NCI-H774 (cell line): ENCODE measurements at places on chromosomes 2 and 18.

DNA sequence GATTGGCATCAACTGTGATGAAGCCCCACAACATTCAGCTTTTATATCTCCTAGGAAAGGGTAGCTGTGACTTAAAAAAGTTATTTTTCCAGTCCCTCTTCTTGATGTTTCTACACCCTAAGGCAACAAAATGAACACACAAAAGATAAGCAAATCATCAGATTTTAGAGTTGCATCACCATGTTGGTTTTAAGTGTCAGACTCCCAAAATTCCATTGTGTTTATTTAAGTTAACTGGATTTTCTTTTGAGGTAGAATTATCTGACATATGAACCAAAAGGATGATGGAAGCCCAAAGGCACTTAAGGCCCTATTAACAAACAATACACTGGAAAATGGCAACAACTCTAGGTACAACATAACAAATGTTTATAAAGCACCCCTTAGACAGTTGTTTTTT is 261.7 kb upstream of the SLC39A10 start:
- DNase-seq: no peak

- peak; percentile 45 for DNase-seq
Observed at GRCh38 chr2:36423172-36423571, 67.6 kb downstream of the CRIM1 start.

GRCh38 chr2:126850940-126851339 is 47.8 kb upstream of the TEX51 start:
- no peak for DNase-seq

DNA sequence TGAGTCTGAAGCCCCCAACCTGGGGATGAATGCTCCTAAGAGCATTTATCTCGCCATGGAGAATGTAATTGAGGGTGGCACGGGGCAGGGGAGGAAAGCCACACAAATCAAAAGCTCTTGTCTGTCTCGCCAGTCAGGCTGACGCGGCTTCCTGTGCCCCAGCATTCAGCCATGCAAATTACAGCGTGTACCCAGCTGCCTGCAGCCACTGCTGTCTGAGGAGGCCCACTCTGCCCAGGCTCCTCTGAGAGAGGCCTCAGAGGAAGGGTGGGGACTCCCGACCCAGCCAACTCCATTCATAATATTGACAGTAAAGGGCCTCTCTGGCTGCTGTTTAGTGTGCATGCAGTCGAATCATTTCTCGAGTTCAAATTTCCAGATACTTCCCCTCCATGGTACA is 22.0 kb downstream of the SMAD7 start:
- DNase-seq: peak; percentile 82
